ENCODE measurements at places on chromosomes 7 and 10.

GRCh38 chr7:16189026-16189715 is 232.2 kb downstream of the CRPPA start:
- ATAC-seq = no peak

DNA sequence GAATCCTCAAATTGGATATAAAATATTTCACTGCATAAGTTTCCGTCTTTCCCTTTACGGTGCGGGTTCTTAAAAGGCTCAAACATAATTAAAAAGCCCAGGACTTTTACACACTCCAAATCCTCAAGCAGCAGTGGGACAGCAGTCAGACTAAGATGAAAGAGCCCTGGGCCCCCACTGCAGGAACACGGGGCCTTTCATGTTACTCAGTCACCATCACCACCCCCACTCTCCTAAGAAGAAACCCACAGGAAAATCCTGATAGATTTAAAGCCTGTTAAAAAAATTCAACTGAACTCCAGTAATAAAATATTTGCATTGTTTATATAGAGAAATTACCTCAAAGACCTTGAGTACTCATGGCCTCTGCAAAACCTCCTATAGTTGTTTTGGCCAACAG is 74.0 kb upstream of the TRIL start:
- no peak for ATAC-seq

GRCh38 chr7:68474661-68475216 is 1123.5 kb upstream of the AUTS2 start:
- no peak for ATAC-seq

- no peak for ATAC-seq
Measured at GRCh38 chr7:8560501-8560900, 127.1 kb downstream of the NXPH1 start.

DNA sequence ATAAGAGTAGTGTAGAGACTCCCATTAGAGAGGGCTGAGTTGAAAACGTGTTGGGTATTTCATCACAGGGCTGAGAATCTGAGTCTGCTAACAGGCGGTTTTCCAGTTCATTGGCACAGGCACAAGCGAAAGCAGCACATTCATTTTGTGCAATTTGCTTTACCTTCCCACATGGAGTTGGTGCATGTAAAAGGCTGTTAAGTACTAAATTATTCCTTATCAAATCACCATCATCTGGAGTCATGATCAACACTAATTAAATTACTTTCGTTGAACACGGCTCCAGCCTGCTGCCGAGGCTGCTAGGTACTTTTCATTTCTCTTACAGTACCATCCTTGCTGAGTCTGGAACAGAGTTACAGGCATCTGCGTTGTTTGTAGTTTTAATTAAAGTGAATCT is 43.8 kb downstream of the ETV1 start:
- ATAC-seq = no peak

DNA sequence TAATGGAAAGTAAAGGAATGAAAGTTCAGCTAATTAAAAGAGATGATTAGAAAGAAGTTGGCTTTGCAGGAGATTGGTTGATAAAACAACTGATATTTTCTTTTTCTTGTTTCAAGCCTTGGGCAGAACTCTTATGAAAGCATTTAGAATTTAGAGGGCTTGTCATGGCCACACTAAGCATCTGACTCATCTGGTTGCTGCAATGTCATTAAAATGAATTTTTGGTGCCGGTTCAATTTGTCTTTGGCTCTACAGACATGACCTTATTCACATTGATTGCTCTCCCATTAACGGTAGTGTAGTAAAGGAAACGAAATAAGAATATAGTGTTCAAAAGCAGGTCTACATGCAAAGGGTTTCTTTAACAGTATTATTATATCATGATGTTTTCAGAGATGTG is 1012.4 kb upstream of the C7orf33 start:
- no peak for ATAC-seq

DNA sequence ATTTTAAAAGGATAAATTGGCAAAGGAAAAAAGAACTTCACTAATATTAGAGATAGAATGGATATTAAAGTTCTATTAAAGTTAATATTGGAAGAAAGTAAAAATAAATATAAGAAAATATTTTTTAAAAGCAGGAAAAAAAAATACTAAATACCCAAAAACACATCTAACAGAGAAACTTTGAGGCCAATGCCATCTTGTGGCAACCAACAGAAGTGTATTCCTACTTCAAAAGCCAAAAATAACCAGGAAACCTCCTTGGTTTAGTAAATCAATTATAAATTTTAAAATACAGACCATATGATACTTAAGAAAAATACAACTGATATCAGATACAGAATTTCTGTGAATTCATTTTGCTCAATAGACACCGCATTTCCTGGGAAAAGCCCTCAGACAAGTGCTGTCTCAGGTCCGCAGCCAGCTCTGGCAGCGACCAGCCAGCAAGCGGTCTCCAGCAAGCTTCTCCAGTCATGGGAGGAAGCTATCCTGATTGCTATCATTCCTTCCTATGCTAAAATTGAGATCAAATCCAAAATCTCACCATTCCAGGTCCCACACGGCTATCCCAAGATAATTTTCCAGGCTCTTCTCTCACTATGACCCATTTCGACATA is 65.3 kb downstream of the LMBR1 start:
- no peak for ATAC-seq

- no peak for ATAC-seq
Measured at GRCh38 chr7:28347475-28348318, 64.6 kb upstream of the CREB5 start.

- ATAC-seq = no peak
Measured at GRCh38 chr7:86962623-86963022, 96.8 kb downstream of the ELAPOR2 start.

GRCh38 chr10:72852508-72852907 is 41.0 kb upstream of the OIT3 start:
- ATAC-seq = no peak

DNA sequence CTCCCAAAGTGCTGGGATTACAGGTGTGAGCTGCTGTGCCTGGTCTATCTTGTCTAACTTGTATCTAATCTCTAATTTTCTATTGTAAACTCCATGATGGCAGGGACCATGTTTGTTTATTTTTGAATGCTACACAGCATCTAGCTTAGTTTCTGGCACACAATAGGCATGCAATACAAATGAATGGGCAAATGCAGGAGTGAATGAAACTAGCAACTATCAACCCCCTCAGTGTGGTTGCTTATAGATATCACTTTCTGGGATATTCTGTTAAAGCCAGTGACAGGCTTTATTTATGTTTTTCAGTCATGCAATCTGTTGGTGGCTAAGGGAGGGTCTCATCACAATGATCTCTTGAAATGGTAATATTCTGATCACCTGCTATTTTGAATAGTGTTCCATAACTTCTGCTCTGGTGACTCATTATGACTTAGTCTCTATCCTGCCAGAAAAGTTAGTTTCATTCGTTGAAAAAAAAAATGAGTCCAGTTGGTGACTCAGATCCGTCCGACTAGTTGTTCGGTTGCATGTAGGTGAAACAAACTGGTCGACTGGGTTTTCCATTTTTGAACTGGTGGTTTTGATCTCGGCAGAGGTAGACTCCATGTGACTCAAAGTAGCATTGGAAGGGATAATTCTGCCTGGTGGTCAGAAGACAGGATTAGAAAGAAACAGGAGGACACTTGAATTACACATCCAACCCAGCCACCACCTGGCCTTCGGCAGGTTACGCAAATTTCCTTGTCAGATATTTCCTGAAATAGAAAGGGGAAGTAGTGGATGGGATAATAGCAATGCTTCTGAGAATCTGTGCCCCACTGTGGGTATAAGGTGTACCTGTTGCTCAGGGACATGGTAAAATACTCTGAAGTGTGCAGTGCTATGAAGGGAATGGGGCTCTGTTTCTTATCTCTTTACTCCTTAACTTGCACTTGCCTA is 76.8 kb downstream of the GATA3 start:
- ATAC-seq = peak; percentile 85

DNA sequence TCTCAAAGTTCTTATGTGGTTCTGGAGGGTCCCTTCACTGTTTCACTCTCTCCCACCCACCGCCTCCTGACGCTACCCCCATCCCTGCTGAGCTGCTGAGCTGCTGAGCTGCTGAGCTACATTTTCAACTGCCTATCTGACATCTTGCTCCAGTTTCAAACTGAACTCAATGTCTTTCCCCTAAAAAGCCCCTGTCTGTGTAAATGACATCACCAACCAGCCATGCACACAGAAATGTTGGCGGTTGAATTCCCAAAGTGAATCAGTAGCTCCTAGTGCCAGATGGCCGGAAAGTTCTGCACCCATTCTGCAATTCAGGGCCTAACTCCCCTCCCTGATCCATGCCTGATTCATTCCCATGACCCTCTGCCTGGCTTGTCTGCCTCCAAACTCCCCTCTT is 71.2 kb downstream of the WNT2 start:
- no peak for ATAC-seq

- ATAC-seq = no peak
Measured at GRCh38 chr7:16587790-16588189, 57.8 kb downstream of the ANKMY2 start.

- no peak for ATAC-seq
Measured at GRCh38 chr7:100641463-100641859, at the start of gene TFR2. TSS of gene TFR2 (minus strand) at chr7:100641552. CDS start at chr7:100641509, 43 bp downstream.

DNA sequence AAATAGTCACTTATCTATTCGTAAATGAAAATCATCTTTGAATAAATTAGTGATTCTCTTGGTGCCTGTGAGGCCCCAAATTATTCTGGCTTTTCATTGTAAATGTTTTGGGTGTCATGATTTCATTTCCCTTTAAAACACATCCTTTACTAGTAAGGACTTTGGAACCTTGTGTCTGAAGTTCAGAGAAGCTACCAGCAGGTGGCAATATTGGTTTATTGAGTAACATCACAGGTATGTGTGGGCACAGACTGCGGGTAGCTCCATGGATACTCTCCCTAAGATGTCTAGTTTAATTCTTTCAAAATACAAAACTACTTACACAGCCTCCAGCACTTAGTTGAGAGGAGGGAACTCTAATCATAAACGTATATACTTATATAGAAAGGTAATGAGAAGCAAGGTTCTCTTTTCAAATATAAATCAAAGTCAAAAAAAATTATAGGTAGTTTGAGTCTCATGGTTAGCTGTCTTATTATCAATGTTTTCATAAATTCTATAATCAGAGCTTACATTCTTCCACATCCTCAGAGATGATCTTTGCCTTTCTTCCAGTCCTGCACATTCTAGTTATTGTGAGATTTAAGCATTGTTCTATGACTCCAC is 449.6 kb downstream of the GRM8 start:
- ATAC-seq = no peak
